ENCODE measurements at places on chromosomes 16 and 17.

DNA sequence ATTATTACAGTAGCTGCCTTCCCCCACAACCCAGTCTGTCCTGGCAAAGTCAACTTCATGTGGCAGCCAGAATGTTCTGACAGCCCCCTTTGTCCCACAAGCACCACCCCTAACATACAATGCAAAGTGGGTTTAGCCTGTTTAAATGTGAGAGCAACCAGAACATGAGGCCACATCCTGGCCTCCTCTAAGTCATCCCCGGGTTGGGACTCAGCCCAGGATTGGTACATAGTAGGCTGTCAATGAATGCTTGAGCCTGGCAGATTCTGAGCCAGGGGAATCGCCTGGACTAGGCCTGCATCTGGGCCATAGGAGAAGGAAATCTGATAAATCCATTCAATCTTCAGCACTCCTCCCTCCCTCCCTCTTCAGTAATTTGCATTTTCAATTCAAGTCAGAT lies 4.3 kb upstream of the ITGA3 start:
- DNase-seq, result no peak

GRCh38 chr16:68470461-68471150 lies 22.3 kb upstream of the SMPD3 start:
- peak; percentile 79 for DNase-seq

DNA sequence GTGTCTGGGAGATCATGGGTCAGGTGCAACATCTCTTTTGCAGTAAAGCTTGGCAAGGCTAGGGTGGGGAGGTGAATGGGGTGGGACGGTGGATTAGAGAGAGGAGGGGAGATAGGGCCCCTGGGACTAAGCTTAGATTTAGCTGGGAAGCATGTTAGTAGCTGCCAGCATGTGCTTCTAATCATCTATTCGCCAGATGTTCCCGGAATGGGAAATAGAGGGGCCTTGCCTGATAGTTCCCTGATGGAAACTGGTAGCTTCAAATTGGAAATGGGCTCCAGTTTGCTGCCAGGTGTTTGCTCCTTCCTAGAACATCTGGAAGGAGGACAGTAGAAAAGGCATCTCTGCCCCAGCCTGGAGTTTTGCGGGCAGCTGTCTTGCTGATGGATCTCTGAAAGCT lies 176.1 kb downstream of the CCDC182 start:
- no peak for DNase-seq

DNA sequence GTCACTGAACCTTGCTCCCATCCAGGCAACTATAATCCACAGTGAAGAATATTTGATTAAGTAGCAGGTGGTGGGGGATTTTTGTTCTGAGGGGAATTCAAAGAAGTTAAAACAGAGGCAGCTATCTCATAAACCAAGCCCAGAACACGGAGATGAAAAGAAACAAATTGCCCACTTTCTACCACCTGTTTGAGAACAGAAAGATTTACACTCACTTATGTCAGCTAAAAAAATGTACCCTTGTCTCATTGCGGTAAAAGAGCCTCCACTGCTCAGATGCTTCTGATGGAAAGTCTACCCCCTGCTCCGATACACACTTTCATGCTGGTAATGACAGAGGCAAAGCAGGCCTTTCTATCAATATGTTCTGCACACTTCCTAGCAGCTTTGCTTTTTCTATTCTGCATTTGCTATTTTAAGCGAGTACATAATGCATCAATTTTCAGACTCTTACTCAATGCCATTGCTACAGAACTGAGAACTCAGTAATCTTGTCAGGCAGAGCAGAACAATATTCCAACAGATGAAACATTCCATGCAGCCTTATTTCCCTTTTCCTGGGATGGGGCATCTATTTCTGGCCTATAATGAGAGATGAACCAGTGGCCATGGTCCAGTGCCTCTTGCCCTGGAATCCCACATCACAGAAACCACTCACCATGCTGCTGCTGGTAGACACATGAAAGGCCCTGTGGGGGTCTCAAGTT lies 29.0 kb downstream of the CDK5R1 start:
- peak; percentile 80 for DNase-seq

DNA sequence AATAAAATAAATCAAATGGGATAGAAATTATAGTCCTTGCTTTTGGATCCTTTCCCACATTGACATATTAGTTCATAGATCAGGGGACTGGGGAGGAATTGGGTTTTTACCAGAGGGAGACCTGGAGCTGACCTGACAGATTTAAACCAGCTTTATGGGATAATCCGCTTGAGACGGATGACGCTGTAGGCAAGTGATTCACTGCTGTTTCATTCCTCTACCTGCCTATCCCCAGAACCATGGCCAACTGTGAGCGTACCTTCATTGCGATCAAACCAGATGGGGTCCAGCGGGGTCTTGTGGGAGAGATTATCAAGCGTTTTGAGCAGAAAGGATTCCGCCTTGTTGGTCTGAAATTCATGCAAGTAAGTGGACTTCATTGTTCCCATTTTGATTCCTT lies 2.1 kb downstream of the NME1 start:
- DNase-seq, result no peak

DNA sequence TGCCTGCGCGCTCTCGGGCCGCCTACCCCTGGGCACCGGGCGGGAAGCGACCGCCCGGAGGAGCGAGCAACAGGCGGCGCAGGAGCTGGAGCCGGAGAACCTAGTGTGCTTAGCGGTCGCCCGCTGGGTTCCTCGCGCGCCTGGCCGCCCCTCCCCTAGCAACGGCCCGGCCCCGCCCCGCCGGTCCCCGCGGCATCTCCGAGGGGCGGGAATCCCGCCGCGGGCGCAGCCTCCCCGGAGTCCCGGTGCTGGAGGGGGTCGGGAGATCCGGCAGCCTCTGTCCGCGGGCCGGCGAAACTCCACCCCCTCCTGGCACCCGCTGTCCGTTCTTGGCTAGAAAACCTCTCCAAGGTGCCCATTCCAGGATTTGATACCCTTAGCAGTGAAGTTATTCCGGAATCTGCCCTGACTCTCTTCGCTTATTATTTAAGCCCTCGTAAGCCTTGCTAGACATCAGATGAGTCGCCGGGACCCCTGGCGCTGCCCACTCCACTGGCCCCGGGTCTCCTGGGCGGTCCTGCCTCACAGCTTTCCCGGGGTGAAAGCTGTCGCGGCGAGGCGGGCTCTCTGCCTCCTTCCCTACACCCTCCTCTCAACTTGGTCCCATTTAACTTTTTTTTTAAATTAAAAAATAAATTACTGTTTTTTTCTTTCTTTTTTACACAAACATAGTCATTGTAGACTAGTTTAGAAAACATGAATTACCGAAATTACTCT lies at the start of gene RPRML:
TSS of gene RPRML (minus strand) at position 107 of the 717 bp plus-strand sequence. CDS start 246 bp downstream, outside the sequence.
- peak; percentile 33 for DNase-seq

DNA sequence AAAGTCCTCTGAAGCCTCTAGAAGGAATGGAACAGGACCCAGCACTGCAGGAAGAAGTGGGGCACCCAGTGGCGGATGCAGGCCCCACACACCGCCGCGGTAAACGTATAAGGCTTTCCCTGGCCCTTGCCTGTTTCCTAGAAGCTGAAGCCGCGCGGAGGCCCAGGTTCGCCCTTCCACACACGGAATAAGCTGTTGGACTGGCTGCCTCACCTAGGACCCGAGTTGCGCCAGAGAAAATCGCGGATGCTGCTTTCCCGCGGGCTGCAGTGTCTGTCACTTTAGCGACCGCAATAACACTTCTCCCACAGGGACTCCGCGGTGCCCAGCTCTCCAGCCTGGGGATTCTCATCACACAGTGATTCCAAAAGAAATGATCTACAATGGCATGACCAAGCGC lies 1736.9 kb downstream of the TP53TG3F start:
- no peak for DNase-seq

DNA sequence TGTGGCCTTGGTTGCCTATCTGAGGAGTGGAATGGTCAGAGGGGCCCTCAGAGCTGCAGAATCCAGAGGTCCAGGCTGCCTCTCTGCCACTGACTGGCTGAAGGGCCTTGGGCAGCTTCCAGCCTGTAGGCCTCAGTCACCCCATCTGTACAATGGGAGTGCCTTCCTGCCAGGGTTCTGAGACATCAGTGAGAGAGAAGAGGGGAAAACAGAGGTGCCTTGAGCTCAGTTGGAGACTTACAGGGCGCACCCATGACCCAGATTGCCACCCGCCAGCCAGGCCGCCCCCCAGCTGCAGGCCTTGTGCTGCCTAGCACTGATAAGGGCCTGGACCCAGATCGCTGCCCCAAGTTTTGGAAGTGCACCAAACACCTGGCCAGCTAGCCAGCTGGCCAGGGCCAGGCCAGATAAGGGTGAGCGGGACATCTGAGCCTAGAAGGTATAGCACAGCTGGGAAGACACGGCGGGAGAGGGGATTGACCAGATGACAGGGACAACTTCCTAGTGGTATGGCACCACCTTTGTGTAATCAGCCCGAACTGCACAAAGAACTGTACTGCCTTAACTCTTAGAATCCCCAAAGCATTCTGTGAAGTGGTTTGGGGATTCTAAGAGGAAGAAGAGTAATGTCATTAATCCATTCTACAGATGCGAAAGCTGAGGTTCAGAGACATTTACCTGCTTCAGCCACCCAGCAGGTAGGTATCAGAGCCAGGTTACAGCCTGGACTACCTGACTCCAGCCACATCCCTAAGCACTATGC lies 1.4 kb downstream of the SLC4A1 start:
- DNase-seq, result no peak

- DNase-seq, result no peak
Observed at GRCh38 chr17:51078009-51078592, 42.6 kb downstream of the SPAG9 start.

- no peak for DNase-seq
Observed at GRCh38 chr16:71594000-71594646, 17.2 kb upstream of the TAT start.

DNA sequence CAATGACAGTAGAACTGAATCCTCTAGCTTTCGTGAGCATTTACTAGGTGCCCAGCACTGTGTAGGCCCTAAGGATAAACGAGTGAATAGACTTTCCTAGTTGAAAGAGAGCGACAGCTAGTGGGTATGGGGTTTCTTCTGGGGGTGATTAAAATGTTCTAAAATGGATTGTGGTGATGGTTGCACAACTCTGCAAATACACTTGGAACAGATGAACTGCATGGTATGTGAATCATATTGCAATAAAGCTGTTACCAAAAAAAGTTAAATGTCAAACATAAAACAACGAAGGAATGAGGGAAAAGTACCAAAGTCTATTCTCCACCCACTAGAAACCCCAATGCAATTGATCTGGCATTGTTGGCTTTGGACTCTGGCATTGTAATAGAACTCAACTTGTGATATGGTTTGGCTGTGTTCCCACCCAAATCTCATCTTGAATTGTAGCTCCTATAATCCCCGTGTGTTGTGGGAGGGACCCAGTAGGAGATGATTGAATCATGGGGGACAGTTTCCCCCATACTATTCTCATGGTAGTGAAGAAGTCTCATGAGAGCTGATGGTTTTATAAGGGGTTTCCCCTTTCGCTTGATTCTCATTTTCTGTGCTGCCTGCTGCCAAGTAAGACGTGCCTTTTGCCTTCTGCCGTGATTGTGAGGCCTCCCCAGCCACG lies 70.5 kb downstream of the MARF1 start:
- no peak for DNase-seq

DNA sequence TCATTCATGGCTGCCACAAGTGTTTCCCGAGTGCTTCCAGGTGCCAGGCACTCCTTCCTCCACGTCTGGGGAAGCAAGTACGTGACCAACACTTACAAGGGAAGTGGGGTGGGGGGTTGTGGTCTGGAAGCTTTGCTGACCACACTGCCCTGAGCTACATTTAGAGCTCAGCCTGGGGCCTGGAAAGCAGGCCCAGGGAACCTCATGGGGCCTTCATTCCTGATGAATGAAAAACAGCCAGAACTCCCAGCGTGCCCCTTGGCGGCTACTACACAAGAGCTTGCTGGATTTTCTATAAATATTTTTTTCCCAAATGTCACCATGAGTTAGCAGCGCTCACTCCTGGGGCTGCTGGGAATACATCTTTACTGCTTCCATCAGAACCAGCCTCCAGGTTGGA lies 73.3 kb downstream of the ABCC12 start:
- no peak for DNase-seq

DNA sequence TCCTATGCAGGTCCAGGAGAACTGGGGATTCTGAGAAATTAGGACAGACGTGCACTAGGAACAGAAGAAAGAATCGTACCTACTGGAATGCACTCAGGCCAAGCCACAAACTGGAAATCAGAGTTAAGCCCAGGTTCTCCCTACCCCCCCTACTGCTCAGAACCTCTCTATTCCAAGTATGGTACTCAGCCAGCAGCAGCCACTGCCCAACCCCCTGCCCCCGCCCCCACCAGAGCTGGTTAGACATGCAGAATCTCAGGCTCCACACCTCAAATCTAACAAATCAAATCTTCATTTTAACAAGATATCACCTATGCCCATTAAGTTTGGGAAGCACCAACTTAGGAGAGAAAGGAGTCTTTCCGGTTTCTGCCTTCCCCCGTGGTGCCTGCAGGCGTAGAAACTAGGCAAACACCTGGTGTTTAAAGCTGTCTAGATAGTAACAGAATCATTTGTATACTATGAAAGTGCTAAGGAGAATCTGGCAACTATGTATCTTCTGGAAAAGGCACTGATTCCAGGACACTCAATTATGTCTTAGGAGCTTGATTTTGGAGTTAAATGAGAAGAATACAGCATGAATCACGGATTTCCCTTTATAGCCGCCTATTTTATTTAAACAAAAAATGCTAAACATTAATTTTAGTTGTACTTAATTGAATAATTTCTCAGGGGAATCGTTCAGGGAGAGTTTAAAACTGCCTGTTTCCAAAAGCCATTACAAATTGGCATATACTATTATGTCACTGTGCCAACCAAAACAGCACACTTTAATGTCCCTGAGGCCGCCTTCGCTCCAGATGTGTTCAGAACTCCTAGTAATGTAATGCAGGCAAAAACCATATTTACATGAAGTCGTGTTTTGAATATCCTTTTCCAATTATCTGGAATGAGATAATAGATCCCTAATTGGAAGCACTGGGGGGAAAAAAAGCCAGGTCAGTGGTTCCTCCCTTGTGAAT lies 166.5 kb downstream of the STX8 start:
- no peak for DNase-seq

DNA sequence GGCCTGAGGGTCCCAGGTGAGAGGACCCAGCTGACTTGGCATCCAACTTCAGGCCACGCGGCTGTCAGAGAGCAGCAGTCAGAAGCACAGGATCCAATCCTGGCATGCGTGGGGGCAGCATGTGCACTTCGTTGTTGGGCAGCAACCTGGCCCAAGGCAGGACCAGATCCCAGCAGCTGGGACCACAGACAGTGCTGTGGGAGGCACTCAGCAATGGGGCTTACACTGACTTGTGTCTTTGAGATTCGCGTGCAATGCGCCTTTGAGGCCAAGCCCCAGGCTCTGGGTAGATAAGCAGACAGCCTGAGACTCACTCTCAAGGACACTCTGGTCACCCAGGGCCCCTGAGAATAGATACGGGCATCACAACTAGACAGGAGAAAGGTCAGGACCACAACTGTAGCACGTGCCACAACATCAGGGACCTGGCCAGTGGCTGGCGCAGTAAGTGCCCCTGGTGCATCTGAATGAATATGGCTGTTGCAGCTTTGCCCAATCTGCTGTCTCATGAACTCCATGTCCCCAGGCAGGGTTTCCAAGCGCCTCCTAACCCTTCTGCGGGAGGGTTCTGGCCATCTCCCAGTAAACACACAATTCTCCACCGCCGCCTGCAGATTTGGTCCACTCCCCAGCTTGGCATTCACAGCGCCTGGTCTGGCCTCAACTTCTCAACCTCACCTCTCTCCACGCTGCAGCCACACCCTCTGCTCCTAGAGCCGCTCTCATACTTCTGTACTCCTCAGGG lies 3.2 kb downstream of the PAM16 start:
- no peak for DNase-seq

GRCh38 chr16:89697616-89698331 lies 3.7 kb downstream of the SPATA2L start:
- no peak for DNase-seq
